ENCODE measurements at places on chromosomes 7 and 10.

GRCh38 chr10:119786117-119786769 is 60.4 kb downstream of the INPP5F start:
- DNase-seq = no peak

DNA sequence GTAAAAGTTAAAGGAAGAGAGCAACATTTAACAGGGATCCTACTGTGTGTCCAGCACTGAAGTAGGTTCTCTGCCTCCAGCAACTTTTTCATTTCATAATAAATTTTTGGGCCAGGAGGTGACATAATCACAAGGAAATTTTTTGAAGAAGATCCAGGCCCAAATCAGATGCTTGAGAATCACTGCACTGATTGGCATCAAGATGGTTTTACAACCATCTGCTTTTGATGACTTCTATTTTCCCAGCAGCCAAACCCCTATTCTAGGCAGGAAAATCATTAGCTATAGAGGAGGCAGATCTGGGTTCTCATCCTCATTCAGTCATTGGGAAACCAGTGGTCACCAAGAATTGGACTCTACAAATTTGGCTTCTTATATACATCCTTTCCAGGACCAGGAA is 79.0 kb downstream of the ARL4A start:
- DNase-seq = no peak

DNA sequence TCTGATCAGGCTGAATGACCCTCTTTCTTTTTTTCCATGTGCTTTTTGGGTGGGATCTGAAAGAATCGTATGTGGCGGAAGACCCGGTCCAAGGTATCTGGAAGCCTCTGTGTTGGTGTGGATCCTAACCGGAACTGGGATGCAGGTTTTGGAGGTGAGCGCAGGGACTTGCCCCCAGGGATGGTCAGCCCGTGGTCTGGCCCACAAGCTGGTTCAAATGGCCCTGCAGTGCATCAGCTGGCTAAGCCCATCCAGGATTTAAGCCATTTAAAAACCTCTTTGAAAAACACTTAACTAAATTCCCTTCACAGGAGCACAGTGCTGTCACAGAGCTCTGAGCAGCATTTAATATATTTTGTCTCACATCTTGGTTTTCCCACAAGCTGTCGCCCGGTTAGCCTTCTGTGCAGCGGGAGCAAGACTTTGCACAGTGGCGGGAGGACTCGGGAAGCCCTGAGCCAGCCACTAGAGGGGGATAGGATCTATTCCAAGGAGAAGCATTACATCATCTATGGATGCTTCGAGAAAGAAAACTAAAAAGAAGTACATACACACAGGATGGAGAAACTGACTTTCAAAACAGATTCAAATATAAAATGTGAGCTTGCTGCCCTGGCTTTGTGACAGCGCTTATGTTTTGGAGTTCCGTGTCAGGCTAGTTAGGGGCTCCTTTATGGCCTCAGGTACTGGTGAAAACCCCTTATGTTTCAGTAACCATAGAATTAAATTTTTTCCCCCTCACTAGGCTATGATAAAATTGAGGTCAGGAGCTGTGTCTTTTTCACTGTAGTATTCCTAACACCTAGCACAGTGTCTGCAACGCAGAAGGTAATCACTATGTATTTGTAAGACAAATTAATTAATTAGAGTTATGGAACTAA is 11.3 kb downstream of the CPA2 start:
- DNase-seq = peak; percentile 33

DNA sequence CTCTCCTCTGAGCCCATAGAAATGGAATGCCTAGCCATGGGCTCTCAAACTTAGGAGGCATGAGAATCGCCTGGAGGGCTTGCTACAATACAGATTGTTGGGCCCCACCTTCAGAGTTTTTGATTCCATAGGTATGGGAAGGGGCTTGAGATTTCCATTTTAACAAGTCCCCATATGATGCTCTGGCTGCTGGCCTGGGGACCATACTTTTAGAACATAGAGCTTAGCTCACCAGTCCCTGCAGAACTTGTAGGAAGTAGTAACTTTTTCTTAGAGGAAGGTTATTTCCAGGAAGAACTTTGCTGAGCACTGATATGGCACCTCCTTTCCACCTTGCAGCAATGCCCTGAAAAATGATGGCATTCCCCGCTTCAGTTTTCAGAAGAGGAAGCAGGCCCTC is 177.0 kb upstream of the ZMIZ1 start:
- DNase-seq = no peak

GRCh38 chr7:28002638-28003037 is 178.0 kb downstream of the JAZF1 start:
- DNase-seq = peak; percentile 35

GRCh38 chr7:101108961-101109360 is 17.9 kb upstream of the SERPINE1 start:
- no peak for DNase-seq

DNA sequence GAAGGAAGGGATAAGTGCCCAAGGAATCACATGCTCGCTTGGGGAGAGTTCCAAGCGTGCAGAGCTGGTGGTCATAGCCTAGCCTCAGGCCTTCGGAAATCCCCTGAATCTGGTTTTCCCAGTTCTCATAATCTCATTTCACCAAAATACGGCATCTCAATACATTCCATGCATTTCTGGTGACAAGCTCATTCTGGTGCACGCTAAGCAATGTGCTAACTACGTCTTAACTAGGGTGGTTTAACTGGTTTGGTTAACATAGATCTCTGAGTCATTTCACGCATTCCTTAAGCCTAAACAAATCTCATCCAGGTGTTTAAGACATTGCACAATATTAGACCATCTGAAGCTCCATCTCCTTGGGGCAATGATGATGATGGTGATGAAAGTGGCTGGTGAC is 72.9 kb upstream of the STEAP1B start:
- no peak for DNase-seq

- no peak for DNase-seq
These were observed 162.3 kb downstream of the SVIL start for GRCh38 chr10:29472301-29473086.

- no peak for DNase-seq
These were observed 114.4 kb upstream of the TCERG1L start for GRCh38 chr10:131425752-131426533.

DNA sequence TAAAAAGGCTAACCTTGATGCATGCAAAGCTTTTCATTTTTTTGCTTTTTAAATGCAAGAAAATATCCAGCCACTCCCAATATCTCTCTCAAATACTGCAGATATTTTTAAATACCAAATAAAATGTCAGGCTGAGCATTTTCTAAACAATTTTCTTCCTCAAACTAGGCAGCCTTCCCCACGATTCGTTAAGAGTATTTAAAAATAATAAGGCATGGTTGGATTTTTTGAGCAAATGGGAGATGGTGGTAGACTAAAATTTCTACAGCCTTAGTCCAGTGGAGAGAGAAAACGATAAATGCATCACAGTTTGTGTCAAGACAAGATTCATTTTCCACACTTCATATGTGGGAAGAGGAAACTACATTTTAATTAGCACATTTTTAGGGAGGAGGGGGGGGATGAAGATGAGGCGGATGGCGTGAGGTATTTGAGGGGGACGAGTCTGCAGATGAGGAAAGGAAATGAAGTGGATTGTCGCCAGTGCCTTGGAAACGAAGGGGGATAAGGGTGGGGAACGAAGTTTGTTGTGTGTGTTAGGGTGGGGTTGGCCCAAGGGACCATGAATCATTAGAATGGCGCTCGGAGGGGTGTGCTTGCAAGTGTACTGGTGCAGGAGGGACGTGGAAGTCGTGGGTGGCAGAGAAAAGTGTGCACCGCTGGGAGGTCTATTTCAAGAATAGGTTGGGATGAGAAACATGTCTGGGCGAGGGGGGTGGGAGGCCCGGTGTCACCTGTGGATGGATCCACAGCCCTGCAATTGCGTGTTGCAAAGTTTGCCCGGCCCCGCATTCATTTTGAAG is 1.2 kb upstream of the ADD3 start:
- no peak for DNase-seq

- DNase-seq = no peak
These were observed 201.0 kb upstream of the PTN start for GRCh38 chr7:137544453-137545058.

DNA sequence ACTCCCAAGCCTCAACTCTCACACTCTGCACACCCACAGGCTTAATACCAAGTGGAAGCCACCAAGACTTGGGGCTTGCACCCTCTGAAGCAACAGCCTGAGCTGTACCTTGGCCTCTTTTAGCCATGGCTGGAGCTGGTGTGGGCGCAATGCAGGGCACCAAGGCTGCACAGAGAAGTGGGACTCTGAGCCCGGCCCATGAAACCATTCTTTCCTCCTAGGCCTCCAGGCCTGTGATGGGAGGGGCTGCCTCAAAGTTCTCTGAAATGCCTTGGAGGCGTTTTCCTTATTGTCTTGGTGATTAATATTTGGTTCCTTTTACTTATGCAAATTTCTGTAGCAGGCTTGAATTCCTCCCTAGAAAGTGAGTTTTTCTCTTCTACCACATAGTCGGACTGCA is 276.6 kb downstream of the PAXIP1 start:
- DNase-seq = no peak

DNA sequence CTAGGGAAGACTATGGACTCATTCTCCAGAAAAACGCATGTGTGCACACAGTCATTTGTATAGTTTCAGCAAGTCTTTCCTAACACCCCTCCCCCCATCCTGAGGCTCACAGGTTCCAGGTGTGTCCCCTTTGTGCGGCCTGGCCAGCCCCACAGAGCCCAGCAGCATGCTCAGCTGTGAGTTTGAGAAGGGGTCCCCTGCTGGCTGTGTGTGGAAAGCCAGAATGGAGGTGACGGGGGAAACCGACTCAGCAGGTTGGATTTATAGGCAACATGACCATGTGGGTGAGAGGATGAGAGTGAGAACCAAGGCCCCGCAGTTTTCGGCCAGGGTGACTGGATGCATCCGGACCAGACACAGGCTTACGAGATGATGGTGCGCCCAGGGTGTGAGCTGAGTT is 9.9 kb downstream of the PTPRE start:
- DNase-seq = no peak

DNA sequence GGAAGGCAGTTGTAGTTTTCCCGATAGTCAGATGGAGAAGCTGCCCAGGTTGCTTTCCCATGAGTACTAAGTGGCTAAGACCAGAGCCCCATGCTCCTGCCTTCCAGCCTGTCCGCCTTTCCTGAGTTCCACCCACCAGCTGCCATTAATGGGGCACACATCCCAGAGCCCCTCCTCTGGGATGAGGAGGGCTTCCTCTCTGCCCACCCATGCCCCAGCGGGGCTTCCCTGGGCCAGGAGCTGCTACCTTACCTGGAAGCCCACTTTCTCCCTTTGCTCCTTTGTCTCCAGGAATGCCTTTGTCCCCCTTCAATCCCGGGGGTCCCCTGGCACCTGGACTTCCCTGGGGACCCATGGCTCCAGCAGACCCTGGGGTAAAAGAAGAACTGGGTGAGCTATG is 7.8 kb downstream of the SFTPD start:
- DNase-seq = no peak

DNA sequence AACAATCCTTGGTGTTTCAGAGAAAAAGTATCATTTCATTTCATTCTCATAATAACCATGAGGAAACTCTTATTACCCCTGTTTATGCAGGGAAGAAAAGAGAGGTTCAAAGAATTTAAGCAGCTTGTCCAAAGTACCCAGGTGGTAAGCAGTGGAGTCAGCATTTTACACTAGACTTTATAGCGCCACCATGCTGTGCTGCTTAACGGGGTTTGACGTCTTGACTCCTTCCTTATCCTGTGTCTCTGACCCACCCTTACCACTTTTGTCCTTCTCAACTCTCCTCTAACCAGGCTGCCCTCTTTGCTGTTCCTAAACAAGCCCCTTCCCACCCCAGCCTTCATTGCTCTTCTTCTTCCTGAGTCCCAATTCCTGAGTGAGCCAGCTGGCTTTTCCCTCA is 117.0 kb upstream of the AHR start:
- DNase-seq = no peak

- no peak for DNase-seq
These were observed 1.5 kb upstream of the ELFN1 start for GRCh38 chr7:1668396-1669063.

DNA sequence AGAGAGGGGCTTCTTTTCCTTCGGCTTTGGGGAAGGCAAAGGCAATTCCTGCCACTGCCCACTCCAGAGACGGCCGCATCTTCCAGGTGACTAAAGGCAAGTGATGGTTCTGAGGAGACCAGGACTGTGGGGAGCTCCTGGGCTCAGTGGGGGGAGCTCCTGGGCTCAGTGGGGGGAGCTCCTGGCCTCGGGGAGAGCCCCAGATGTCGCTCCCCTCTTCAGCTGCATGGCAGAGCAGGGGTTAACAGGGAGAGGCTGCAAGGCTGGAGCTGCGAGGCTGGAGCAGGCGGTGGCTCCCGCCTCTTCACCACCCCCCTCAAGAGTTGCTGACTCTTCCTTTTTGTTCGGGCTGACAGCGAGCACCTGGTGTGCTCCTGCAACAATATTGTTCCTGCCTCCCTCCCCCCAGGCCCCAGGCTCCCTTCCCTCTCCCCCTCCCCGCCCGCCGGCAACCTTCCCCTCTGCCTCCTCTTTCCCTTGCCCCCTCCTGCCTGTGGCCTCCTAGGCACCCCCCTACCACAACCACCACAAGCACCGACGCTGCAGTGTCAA is 56.3 kb upstream of the LBX1 start:
- DNase-seq = no peak

DNA sequence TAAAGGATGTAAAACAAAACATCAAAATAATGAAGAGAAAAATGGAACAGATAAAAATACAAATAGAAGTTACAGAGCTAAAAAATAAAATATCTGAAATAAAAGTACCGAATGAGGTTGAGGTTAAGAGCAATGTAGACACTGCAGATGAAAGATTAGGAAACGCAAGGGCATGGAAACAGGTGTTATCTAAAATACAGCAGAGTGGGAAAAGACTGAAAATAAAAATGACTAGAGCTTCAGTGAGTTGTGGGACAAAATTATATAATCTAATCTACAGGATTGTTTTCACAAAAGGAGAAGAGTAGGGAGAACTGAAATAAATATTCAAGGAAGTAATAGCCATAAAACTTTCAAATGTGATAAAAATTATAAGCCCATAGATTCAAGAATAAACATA is 123.8 kb downstream of the PTEN start:
- DNase-seq = no peak

GRCh38 chr10:3868271-3868664 is 83.3 kb upstream of the KLF6 start:
- DNase-seq = no peak

DNA sequence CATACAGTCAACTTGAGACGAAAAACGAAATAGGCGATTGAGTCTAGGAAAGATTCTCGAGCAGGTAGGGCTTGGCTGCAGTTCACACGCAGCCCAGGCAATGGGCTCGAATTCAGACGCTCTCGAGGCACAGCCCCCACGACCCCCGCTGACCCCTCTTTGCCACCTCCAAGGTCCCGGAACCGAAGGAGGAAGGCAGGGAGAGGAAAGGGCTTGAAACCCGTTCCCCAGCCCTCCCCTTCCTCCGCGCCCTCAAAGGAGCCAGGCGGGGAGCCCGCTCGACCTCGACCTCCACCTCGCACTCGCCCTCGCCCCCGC is 441 bp downstream of the CCDC186 start:
- DNase-seq = no peak

GRCh38 chr10:14185316-14186045 is 145.2 kb downstream of the FRMD4A start:
- DNase-seq = peak; percentile 84

DNA sequence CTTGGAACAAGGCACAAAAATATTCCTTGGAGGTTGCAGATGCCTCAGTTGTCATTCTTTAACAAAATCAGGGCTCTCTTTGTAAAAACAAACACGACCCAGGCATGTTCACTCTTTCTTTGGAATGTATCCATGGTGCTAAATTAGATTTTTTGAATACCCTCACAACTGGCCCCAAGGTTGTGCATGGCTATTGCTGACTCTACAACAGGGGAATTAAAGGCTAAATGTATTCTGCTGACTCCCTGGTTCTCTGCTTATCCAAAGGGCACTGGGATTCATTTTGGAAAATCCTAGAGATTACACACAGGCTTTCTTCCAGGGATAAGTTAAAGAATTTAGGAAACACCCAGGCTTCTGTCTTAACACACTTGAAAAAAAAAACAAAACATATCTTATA is 332.5 kb downstream of the WDR11 start:
- DNase-seq = no peak
